Stimulated activated CD8-positive, alpha-beta memory T cell treated with anti-CD3 and anti-CD28 coated beads, Interleukin-4, amount 100 ng/mL, for 4 hours (primary cell): ENCODE measurements at places on chromosomes 3 and 15.

- no peak for DNase-seq
Observed at GRCh38 chr3:184769382-184770170, 42.4 kb upstream of the VPS8 start.

DNA sequence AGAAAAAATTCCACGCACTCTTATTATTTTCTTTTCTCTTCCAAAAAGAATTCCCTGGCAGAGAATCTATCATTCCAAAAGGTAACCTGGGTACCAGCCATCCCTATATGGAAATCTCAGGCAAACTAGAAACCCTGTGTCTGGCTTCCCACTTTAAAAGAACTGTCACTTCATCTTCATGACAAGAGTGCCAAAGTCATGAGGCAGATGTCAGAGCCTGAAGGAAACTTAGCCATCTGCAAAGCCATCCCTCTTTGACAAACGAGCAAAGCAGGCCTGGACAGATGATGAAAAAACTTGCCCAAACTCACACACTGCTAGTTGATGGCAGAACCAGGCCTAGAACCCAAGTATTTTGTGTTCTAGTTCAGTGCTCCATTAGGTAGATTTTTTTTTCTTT lies 15.9 kb downstream of the SSR3 start:
- no peak for DNase-seq

DNA sequence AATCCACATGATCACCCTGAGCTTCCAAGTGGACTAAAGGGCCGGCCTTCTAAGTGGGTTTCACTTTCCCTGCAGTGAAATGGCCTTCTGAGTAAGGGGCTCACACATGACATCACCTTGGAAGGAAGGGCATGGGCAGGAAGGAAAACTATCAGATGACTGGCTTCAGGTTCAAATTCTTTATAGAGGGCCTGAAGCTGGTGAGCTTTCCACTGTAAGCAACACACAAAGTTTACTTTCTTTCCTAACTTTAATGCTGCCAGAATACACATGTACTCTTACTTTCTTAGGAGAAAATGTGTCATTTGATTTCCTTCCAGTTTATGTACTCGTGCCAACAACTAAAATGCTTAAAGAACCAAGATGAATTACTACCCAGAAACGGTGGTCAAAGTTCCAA lies 475.6 kb downstream of the FOXP1 start:
- DNase-seq, result no peak

- no peak for DNase-seq
Observed at GRCh38 chr3:7657214-7658112, 796.5 kb downstream of the GRM7 start.

DNA sequence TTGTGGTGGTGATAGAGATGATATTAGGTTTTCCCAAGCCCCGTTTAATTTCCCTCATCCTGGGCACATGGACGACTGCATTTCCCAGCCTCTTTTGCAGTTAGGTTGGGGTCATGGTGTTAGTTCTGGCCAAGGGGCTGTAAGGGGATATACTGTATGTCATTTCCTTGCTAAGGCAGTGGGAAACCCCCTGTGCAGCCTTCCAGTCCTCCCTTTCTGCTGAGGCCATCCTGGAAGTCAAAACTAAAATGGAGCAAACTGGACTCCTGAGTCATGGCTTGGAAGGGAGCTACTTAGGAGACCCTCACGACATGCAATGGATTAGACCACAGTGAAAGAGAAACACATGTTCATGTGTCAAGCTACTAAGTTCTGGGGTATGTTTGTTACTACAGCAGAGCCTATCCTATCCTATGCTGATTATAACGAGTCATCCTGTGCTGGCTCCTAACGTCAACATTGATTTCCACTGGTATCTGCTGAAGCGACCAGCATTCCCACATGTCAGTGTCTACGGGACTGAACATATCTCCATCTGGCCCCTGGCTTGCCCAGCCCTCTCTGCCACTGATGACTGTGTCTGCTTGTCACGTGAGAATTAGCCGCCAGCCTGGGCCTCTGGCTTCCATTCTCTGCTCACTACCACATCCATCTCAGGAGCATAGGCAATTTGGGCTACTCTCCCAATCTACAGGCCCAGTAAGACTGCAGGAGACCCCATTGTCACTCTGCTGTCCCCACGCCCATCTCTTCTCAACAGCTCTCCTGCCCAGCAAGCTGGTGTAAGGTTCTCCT lies 85.6 kb upstream of the MEF2A start:
- no peak for DNase-seq

GRCh38 chr3:85838921-85839320 lies 880.1 kb downstream of the CADM2 start:
- no peak for DNase-seq

- no peak for DNase-seq
Observed at GRCh38 chr3:179476215-179476614, 24.9 kb upstream of the GNB4 start.

- DNase-seq, result no peak
Observed at GRCh38 chr3:169430707-169431404, 232.7 kb downstream of the MECOM start.

- DNase-seq, result no peak
Observed at GRCh38 chr3:135125171-135125801, 330.2 kb downstream of the EPHB1 start.

DNA sequence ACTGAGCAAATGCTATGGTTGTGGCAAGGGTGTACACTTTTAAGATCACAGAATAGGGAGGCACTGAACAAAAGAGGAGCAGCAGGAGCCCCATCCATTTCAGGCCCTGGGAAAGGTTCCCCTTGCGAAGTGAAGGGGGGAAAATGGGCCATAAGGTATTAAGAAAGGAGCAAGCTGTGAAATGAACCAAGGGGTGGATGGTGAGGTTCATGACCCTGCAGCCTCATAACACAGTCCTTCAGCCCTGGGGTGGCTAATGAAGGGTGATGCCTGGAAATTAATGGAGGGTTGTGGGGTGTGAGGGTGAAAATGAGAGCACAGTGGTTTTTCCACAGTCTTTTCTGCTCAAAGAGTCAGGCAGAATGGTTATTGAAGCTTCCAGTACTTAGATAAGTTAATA lies 150.1 kb downstream of the PDZRN3 start:
- DNase-seq, result no peak

DNA sequence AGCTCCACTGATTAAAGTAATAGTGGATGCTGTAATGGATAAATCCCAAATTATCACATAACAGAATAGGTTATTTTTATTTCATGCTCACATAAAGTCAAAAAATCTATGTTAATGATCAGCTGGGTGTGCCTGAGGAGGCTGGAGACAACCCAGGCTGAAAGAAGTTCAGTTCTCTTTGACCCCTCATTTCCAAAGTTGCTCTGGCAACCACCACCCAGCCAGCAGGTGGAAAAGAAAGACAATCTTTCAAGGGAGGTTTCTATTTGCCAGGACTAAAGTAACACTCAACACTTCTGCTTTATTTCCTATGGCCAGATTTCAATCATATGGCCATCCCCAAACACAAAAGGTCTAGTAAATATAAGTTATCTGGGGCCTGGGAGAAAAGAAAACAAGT lies 48.8 kb upstream of the ANKRD28 start:
- DNase-seq, result no peak

DNA sequence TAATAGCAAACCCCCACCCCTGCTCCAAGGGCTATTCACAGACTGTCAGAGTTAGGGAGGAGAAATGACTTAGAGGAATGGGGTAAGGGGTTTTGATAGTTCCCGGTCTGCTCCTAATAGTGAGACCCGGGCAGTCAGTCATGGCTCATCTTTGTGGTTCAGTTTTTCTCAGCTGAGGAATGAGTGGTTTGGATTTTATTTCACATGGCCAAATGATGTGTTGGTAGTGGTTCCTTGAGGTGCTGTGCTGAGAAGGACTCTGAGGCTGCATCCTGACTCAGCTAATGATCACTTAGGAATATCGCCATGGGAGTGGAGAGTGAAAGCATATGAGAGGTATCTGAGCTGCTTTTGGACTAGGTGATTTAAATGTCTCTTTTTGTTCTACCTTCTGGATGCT lies 80.2 kb downstream of the LPP start:
- DNase-seq, result no peak

- no peak for DNase-seq
Observed at GRCh38 chr3:14200841-14201240, 22.2 kb downstream of the LSM3 start.

GRCh38 chr3:177196456-177197040 lies 734 bp downstream of the TBL1XR1 start:
- DNase-seq, result no peak
